AML-193 (cell line): ENCODE measurements at places on chromosomes 2 and 18.

DNA sequence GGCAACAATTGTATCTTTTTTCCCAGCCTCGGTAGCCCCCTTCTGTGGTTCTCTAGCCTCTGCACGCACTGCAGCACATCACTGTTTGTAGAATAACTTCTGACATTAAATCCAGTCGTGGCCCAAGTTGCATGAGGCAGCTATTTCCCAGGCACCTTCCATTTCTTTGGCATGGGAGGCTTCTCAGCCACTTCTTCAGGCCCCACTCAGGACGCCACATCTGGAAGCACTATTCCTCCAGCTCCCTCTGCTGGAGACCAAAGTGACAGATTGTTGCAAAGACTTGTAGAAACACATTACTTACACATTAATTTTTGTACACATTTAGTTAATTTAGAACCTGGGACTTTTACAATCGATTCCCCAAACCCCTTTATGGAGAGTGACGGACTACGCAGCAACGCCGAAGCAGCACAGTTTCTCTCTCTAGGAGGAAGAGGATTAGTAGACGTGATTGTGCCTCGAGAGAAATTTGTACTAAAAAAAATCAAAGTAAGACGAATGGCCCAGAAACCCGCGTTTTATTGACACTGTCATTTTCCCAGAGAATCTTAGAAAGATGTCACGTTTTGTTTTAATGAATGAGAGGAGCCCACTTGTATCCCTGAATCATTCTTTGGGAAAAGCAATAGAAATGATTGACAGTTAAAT lies 57.8 kb upstream of the RGPD5 start:
- peak; percentile 22 for DNase-seq

GRCh38 chr2:101832114-101832513 lies 134.6 kb downstream of the MAP4K4 start:
- DNase-seq, result peak; percentile 29

- DNase-seq, result no peak
Observed at GRCh38 chr2:86015006-86015405, 90.7 kb downstream of the POLR1A start.

- DNase-seq, result no peak
Observed at GRCh38 chr2:144430722-144431391, 89.1 kb downstream of the ZEB2 start.

GRCh38 chr2:45643095-45643494 lies 8.4 kb upstream of the PRKCE start:
- no peak for DNase-seq

DNA sequence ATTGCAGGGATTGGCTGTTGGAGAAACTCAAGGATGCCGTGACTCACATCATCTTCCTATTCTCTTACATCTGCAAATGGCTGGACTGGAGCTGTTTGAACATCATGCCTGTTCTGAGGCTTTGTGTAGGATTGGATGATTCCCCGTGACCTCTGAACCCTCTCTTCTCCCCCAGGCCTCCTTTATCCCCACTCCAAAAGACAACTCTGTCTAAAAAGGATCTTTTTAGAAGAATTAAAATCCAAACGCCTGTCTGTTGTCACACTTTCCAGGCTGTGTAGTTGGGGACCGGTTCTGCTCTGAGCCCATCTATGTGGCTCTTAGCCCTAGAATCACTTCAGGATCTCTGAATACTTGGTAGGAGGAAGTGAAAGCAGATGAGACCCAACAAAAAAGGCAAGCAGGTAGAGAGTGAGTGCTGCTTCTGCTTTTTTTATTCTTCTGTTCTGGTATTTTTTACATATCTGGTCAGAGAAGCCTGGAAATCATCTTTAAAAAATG lies 565 bp downstream of the SP140 start:
- no peak for DNase-seq

DNA sequence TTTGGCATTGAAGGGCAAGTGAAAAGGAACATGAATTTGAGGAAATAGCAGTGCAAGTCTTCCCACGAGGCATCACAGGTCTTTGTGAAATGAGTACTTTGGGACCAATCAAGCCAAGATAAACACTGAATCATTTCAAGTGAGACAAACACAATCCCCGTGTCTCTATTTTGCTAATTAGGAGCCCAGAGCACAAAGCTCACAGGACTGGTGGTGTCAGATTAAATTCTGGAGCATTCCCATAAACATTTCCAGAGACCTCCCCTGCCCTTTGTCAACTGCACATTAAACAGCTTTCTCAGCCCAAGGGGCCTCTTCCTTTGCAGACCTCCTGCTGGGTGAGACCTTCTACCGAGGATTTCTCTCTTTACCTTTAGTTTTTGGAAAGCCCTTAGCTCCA lies 50.7 kb downstream of the DAPL1 start:
- no peak for DNase-seq

DNA sequence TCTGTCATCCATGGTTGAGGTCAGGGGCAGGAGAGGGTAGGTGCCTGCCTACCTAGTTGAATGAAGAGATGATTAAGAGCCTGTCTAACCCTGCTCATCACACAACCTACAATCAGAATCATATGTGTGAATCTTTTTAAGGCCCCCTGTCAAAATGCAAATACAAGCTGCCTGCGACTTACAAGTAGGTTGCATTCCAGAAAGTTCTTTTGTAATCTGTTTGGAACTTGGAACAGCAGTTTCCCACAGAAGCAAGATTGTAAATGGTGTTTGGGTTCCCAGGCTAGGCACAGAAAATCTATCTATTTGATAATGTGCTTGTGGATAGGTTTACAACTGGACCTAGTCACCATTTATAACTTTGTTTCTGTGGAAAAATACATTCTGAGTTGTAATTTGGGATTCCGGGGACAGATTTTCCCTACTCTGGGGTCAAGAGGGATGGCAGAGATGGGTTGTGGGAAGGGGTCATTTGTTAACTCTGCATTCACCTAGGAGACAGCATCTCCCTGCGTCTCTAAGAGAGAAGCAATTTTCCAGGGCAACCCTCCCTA lies 4.4 kb downstream of the LIPG start:
- DNase-seq, result no peak

DNA sequence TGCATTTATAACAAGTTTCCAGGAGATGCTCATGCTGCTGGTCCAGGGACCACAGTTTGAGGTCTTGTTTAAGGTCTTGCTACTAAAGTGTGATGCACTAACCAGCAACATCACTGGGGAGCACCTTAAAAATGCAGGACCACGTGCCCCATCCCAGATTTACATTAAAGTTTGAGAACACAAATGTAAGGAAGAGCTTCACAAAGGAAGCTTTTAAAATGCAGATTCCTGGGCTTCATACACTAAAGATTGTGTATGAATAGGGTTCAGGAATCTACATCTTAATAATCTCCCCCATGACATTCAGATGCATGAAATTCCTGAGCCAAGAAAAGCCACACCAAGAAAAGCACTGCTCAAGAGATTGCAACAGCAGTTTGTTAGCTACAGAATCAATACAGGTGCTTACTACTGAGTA lies 235.3 kb upstream of the TANK start:
- no peak for DNase-seq

DNA sequence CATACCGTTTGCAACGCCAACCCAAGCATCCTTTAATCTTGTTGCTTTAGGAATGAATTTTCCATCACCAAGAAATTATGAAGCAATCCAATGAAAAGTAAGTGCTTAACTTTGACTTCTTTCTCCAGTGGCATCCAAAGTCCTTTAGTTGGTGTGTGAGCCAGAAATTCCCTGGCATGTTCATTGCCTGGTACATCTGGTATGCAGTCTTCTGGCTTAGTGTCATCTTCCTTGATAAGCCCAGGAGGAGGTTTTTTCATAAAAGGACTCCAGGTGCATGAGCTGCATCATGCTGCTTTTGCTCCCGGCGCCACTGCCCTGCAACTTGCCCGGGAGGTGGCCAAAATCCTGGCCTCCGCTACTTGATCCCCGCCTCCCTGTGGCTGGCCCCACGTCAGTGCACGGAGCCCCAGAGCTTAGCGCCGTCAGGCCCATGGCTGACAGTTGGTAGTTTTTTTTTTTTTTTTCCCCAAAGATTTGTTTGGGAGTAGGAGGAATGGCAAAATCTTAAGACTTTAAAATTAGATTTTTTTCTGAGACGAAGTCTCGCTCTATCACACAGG lies 58.7 kb downstream of the PUM2 start:
- DNase-seq, result no peak

- no peak for DNase-seq
Observed at GRCh38 chr2:173948198-173948597, 17.0 kb downstream of the SP3 start.

DNA sequence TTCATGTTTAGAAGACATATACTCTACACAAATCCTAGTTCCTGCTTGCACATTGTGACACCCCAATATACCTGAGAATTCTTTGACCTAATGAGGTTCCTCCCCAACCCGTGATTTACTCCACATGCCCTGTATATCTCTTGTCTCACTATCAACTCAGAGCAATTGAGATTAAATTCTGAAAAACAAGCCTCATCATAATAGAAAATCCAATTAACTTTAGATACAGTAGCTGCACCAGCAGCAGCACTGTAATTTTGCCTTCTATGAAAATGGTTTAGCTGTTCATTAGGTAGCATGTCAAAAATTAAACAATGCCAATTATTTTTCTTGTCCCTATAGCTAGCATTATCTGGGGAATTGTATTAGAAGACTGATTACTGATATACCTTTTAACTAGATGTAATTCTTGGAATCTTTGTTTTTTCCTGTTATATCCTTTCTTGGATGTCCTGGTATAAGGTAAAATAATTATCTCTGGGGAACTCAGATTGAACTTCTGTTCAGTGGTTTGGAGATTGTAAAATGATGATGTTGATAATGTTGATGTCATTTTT lies 218.9 kb upstream of the TANK start:
- DNase-seq, result no peak

GRCh38 chr2:24471662-24472061 lies 19.4 kb upstream of the NCOA1 start:
- DNase-seq, result no peak

DNA sequence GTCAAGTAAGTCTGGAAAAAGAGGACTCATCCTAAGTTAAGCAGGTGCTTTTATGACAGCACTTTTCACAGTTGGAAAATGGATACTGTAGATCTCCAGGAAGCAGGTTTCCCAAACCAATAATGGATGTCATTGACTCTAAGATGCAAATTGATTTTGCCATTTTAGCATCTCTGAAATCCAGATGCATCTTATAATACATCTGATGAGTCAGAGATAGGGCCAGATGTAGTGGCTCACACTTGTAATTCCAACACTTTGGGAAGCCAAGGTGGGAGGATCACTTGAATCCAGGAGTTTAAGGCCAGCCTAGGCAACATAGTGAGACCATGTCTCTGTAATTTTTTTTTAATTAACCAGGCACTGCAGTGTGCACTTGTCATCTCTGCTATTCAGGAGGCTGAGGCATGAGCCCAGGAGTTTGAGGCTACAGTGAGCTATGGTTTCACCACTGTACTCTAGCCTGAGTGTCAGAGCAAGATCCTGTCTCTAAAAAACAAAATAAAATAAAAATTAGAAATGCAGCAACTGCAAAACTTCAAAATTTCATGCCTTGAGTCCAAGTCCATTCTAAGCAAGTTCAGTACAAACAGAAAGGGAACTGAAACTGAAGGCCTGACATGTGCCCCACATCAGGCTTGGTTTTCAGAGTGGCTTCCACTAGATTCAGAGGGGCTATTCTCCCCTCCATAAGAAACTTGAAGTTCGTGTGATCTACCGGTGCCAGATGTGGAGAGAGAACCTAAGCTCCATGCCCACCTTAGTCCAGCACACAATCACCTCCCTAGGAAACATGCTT lies 267.8 kb upstream of the NCKAP5 start:
- DNase-seq, result no peak

GRCh38 chr2:41896186-41896846 lies 151.5 kb upstream of the PKDCC start:
- DNase-seq, result no peak

DNA sequence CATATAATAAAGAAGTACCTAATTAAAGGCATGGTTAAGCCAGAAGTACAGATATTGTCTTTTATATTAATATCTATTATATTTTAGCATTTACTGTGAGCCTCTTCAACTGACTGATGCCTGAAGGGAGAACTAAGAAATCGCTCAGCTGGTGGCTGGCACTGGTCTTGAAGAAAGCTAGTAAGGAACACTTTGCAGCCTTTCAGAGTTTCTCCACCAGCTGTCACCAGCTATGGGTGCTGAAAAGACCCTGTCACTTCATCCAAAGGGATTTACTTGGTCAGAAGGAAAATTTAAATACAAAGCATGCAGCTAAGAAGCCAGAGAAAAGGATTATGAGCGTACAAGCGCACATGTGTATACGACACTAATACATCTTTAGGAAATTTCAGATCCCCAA lies 525.9 kb downstream of the TMEM182 start:
- DNase-seq, result no peak

DNA sequence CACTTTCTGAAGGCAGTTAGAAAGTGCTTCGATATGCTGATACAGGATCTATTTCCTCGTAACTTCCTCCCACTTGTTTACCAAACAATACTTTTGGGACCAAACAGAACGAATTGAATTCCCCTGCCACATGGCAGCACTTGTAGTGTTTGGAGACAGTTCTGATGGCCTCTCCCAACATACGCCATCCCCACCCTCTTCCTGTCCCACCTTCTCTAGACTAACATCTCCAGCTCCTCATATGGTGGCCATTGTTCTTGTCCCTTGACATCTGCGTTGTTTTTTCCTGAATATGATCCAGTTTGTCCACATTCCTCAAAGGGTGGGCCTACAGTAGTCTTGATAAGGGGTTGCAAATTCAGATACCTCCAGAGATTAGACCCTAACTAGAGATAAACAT lies 53.4 kb upstream of the ANKRD44 start:
- DNase-seq, result no peak

DNA sequence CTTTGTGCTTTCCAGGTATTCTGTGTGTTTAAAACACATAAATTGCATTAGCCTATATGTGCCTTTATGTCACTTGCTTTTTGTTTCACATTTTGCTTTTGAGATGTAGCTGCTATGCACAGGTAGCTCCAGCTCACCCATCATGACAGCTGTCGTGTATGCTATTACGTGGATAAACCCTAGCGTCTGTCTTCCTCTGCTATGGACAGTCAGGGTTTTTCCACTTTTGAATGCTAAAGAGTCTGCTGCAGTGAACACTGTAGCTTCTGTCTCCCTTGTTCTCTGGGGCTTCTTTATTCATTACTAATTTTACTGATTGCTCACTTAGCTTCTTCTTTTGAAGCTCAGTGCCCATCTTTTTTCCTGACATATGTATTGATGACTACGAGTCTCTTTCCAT lies 24.7 kb upstream of the MBP start:
- DNase-seq, result no peak
